K562 (cell line): ENCODE measurements at places on chromosomes 4 and X.

DNA sequence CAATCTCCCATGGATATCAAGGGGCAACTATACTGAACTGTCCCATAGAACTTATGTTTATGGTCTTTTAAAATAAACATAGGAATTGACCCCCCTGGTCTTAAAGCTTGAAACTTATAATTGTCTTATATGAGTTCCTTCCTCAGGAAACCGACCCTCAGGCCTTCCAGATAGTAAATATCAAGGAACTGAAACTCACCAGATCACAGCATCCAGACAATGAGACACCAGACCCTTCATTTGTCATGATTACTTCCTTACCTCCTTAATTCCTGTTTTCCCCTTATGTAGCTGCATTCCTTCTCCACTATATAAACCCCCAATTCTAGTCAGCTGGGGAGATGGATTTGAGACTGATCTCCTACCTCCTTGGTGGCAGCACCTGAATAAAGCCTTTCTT is 94.8 kb upstream of the GRPR start:
- no peak for DNase-seq

- no peak for DNase-seq
Measured at GRCh38 chrX:129559783-129560182, 19.7 kb downstream of the OCRL start.

GRCh38 chr4:83108101-83108861 is 6.2 kb downstream of the PLAC8 start:
- DNase-seq = no peak

DNA sequence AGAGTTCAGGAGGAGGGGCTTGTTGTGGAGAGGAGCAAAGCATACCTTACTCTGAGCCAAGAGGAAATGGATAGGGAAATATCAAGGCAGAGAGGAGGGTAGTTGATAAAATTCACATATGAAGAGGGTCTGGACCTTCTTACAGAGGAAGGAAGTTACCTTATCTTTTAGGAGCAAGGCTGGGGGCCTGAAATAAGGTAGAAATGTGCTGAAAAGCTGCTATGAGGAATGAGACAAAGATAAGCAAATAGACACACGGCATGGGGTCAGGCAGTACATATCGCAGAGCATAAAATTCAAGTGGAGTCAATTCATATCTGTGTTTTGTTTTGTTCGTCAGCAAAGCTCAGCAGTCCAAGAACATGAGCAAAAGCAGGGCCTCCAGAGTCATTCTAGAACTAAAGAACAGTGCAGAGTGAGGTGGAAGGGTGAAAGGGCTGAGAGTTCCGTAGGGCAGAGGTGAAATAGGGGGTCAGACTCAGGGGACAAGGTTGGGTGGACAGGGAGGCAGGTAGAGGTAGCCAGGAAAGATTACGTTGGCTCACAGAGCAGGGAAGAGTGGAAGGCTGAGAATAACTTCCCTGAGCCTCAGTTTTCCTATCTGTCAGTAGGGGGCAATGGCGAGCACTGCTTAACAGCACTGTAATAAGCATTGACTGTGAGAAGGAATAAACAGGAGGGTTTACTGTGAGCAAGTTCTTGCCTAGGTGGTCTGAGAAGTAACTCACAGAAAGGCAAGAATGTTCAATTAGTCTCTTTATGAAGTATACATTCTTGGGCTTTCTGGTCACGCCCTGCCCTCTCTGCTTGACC is 9.2 kb downstream of the VSIG4 start:
- peak; percentile 38 for DNase-seq

DNA sequence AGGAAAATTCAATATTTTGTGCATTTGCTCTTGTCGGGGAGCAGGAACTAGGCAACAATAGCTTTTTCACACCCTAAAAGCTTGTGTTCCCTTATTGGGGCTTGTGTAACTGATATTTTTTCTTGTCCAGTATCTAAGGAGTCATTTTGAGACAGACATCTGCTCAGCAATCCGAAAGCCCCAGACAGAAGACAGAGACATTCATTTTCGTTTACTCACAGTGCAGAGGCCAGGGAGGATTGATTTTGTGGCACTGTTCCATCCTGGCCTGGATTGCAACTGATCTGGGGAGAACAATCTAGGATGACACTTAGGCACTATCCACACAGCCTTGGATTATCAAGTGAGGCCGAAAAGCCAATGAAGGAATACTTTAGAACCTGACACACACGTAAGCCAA is 27.4 kb upstream of the PLAC1 start:
- no peak for DNase-seq

DNA sequence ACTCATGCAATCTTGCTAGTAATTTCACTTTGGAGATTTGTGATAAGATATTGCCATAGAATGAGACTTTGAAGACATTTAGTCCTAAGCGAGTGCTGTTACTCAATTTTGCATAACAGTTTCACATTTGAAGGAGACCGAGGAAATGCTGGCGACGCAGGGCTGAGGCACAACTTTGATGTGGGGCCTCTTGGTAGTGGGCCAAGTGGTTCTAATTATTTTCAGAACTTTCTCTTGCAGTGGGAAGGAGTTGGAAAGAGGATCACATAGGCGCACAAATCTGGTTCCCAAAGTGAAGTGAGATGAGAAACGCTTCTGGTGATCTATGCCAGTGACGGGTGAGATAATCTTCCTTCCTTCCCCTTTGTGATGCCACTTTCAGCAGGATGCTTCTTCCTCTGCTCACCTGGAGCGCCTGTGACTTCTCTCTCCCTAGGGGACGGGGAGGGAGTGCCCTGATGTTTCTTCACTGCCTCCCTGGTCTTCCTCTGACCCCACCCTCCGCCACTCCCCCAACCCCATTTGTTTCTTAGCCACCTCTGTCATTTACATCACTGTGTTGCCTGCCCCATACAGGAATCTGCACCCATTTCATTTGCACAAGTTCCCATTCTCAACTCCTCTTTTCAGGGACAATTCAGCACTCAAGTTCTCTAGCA is 138.9 kb upstream of the MID1 start:
- DNase-seq = no peak

DNA sequence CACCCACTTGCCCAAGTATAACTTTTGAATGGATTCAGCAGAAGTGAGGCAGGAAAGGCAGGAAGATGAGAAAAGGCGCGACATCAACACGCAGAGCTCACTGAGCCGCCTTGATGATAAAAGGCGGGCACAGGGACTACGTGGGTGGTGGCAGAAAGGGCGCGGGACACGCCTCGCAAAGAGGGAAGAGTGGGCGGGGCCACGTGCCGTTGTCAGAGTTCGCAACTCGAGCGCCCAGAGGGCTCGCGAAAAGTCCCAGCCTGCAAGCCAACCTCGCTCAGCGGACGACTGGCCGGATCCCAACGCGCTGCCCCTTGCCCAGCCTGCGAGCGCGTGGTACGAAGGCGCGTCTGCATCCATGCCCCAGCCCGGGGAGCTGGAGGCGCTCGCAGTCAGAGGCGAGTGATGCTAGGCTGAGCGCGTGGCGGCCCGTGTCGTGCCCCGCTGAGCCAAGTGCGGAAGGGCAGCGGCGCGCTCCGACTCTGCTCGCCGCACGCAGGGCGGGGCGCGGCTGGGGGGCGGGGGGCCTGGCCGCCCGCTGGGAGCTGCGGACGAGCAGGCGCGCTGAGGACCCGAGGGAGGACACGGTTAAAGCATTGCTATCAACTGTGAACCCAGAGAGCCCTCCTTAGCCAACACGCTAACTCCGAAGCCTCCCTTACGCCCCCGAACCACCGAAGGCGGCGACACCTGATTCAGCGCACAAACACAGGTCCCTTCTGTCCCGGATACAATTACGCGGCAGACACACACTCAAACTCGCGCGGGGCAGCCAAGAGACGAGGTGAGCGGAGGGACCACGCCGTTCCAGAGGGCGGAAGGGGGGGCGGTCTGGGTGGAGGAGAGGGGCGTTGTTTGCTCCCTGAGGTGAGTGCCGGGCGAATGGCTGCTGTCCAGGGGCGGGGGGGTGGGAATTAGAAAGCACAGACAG is at the start of gene UGT8:
Gene UGT8 (plus strand): TSS at position 617 of the 931 bp plus-strand sequence. CDS start 24,074 bp downstream, outside the sequence.
- DNase-seq = peak; percentile 37

DNA sequence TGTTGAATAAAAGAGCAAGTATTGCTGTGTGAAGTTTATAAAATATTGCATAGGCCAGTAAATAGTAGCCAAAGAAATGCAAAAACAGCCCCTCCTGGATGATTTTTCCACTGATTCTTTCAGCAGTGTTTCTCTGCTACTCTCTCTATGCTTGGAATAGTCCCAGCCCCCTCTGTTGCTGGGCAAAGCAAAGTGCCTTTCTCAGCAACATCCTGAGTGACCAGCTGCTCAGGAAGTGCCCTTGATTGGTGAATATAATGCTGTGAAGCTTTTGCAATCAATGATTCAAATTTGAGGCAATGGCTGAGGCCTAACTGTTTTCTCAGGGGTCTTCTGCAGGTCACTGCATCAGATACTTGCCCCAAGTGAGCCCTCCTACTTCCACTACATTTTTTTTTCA is 656.7 kb downstream of the ZNF674 start:
- no peak for DNase-seq

DNA sequence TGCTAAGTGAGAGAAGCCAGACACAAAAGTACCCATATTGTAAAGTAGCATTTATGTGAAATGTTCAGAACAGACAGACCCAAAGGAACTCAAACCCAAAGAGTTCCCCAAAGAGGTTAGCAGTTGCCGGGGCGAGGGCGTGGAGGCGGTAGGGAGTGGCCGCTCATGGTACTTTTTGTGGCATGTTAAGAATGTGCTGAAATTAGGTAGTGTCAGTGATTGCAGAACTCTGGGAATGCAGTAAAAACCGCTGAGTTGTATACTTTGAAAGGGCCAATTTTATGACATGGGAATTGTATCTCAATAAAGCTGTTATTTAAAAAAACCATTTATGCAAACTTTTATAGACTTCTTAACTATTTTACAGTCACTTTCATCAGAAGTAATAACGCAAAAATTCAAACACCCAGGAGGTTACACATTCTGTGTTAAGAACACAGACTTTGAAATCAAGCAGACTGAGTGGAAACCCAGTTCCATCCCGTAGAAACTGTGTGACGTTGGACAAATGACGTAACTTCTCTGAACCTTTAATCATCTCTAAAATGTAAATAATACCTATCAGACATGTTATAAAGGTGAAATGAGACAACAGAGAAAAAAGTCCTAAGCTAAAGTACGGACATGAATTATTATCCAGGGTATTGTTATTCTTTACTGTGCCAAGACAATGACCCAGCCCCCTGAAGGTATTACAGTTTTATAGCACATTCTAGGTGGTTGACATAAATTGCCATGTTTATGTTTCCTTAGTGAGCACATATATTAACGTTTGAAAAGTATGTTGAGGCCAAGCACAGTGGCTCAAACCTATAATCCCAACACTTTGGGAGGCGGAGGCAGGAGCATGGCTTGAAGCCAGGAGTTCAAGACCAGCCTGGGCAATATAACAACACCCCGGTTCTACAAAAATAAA is 19.7 kb downstream of the ZFP42 start:
- DNase-seq = no peak

DNA sequence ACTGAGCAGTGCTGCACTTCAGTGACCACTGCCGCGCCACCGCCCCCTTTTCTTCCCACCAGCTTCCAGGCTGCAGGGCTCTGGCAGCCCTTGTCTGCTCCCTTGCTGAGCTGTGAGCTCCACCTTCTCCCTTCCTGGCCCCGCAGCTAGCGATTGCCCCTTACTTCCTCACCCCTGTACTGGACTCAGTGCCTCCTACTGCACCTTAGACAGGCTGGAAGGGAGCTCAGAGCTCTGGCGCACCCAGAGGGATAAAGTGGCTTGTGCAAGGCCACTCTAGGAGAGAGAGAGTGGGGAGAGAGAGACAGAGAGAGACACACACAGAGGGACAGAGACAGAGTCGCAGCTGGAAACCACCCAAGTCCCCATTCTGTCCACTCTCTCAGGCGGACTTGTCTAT is 6.0 kb downstream of the RASL11B start:
- DNase-seq = no peak

DNA sequence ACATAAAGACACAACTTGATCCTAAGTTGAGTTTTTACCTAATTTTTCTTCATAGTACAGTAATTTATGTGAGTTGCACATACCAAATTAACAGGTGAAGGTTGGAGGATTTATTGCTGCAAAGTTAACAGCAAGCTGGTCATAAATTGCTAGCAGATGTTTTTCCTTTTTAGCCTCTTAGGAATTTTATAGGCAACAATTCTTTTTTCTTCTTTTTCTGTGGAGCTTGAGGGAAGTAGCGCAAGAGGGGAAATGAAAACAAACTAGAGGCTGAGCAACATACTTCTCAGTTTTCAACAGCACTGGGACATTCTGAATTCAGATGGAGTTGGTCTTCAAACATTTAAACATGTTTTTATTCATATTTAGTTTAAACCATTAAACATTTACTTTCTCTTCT is 63.7 kb upstream of the TLR2 start:
- DNase-seq = no peak

DNA sequence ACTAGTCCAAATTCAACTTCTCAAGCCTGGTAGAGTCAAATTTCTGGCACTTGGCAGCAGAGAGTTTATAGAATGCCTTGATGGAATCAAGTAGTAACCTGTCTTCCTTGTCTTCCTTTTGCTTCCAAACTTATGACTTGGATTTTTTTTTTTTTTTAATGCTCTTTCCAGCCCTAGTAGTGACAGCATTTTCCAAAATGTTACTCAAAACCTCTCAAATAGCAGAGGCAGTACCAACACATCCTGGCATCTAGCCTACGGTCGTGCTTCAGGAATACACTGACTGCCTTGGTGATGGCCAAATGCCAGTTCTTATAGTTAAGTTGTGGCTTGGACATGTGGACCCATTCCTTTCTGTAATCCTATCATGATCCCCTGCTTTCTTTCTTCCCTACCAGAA is 46.0 kb downstream of the GALNT7 start:
- no peak for DNase-seq

DNA sequence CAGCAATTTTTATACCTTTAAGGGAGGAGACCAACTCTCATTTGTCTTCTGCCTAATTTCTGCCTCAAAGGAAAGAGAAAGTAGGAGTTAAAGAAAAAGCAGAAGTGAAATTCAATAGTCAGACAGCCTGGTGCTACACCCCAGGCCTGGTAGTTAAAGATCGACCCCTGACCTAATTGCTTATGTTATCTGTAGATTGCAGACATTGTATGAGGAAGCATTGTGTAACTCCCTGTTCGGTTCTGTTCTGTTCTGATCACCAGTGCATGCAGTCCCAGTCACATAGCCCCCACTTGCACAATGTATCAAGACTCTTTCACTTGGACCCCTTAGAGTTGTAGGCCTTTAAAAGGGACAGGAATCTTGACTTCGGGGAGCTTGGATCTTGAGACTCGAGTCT is 335.9 kb upstream of the AR start:
- no peak for DNase-seq

DNA sequence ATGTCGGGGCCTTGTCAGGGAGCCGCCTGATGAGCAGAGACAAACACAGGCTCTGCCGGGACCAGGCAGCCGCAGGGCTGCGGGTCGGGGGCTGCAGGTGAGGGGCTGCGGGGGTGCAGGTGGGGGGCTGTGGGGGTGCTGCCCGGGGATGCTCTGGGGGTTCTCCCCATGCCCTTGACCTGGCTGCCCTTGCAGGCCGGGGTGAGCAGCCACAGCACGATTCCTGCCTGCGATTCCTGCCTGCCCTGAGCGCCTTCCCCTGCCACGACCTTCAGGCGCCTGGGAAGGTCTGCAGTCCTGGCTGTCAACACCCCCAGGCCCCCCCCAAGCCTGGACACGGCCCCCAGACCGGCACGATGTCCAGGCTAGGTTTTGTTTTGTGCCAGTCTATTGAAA is 106.3 kb downstream of the FAM53A start:
- no peak for DNase-seq
